ENCODE measurements at places on chromosomes 4 and X. TPM values are rescaled to one million over a fixed set of nuclear protein-coding genes. Genes with fewer than 3 reads are reported as not detected.

GRCh38 chr4:166014411-166014810 is 141.4 kb downstream of the TLL1 start:
- no peak for DNase-seq

GRCh38 chr4:1932736-1933135 is 61.5 kb downstream of the NSD2 start:
- no peak for DNase-seq

DNA sequence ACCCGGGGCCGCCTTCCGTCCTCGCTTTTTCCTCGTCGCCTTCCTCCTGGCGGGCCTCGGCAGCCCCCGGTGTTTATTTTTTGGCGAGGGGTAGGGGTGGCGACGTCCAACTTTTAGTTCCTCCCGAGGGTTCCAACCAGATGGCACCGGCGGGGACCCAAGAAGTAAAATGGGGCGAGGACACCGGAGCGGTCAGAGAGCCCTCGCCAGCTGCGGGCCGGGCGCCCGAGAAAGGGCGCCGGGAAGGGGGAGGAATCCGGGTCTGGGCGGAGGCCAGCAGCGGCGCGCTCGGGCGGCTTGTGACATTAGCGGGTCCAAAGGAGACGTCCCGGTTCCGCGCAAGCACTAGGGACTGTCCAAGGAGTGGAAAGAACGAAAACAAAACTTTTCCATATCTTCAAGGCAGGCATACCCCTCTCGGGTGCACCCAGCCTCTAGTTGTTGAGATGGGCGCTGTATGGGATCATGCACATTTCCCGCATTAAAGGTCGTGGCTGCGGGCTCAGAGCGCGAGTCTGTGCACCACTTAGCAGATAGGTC is 691 bp upstream of the USP46 start:
- no peak for DNase-seq

- no peak for DNase-seq
Observed at GRCh38 chrX:20471483-20471882, 204.8 kb upstream of the RPS6KA3 start.

DNA sequence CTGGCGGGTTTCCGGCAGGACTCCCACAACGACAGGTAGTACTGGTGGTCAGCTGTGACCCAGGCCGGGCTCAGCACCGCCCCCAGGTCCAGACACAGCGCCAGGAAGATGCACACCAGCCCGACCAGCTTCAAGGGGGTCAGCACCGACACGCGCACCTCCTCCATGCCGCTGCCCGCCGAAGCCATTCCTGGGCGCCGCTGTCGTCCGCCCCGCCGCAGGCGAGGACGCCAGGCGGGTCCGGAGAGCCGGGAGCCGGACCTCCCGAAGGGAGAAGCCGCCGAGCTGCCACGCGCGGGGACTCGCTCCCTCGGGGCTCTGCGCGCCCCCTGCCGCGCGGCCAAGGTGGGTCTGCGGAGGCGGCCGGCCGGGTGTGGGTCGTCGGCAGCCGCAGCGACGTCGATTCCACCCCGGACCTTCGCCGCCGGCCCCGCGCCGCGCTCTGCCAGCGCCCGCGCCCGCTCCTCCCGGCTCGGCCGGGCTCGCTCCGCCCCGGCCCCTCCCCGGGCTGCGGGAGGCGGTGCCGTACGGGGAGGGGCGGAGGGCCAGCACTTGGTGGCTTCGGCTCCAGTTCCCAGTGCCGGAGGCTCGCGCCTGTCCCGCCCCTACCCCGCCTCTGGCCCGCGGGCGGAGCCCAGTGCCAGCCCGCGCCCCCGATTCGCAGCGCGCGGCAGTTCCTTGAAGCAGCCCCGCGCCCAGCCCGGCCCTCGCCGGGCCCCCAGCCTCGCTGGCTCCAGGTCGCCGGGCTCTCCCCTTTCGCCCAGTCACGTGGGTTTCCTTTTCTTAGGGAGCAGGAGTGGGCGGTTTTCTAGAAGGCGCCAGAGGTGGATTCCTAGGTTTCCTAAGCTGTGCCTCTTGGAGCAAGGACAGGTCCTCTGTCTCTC is at the start of gene TMEM47:
TMEM47 (minus strand) TSS at position 444 of the 884 bp plus-strand sequence; CDS start at position 188, 256 bp downstream.
- DNase-seq, result no peak

DNA sequence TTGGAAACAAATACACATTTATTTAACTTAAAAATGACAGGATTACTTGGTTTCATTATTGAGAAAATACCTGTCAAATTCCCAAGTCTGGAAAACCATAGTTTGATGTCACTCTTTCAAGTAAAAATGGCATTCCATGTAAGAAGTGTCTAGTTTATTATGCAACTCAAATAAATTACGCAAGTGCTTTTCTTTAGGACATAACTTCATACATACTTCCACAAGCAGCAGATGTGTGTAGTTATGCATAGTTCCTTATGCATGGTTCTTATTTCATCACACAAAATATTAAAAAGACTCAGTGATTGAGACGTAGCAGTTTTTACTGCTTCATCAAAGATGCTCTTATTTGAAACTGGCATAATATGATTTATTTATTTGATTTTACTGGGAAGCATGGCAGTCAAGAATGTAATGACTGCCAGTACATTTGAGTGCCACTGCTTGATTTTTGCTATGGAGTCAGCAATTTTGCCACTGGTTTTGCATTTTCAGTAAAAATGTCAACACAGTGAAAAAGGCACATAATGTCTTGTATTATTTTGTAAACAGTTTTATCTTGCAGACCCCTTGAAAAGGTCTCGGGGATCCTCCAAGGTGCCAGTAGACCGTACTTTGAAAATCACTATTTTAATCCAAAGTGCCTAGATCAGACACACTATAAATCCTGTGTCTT is 62.1 kb downstream of the CLCN3 start:
- DNase-seq, result no peak

Gene PAGE2
- total RNA-seq, result not detected

GRCh38 chr4:128859887-128860677 is 50.6 kb downstream of the JADE1 start:
- DNase-seq, result no peak

Gene ETDB
- total RNA-seq, result not detected

DNA sequence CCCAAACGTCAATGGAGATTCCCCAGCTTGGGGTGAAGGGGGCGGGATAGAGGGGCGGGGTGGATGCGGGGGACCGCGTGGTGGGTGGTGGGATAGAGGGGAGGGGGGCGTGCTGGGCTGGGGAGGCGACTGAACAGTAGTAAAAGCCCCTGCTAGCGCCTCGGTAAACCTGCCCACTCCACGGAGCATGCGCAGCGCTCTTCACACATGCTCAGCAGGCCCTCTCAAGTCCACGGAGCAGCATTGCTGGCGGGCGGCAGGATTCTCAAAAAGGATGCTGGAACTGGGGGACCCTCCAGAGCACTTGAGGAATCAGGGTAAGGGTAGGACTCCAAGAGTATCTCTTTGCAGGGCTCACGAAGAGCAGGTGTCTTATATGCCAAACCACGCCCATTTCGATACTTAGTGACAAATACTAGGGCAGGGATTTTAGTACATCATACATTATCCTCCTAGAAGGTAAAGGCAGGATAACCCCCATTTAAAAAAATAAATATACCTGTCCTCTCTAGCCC is 378 bp upstream of the RPS6KA6 start:
- no peak for DNase-seq

Gene SASH3
- total RNA-seq, result 76.7 TPM

DNA sequence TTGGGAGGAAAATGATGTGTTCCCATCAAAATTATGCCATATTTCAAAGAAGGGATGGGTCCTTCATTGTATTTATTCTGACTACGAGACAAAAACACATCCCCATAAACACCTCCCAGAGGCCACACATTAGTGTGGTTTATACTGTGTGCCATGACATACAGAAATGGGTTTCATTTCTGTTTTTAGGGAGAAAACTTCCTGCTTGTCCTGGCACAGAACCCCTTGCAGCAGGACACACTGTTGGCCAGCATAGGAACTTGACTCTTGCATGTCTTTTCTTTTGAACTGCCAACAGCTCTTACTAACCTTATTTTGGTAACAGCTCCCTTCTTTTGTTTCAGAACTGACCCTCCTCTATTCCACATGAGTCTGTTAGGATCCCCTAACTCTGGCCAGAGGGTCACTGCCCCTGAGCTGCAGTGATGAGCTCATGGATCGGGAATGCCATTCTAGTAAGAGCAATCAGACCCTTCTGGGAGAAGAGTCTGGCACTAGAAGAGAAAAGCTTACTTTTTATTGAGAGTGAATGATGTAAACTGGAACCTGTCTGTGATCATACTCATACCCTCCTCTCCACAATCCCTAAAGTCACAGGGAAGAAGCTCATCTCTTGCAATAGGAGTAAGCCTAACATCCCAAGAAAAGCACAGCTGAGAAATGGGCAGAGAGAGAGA is 86.4 kb downstream of the SMIM20 start:
- no peak for DNase-seq

Gene CRLF2
- not detected for total RNA-seq

DNA sequence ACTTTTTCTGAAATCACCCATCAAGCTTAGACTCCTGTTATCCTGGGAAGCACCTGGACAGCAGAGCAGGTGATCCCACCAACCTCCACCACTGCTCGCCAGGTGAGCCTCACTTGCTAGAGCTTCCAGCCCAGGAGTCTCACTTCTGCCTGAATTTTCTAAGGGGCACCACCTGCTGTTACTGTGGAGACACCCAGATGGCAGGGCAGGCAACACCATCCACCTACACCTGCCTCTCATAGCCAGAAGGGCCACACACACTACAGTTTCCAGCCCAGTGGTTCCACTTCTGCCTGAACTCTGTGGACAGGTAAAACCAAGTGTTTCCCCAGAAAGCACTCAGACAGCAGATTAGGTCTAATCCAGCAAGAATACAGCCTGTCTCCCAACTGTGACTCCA is 262.0 kb downstream of the ARAP2 start:
- DNase-seq, result no peak

GRCh38 chrX:44104699-44105098 is 131.5 kb upstream of the NDP start:
- DNase-seq, result no peak

DNA sequence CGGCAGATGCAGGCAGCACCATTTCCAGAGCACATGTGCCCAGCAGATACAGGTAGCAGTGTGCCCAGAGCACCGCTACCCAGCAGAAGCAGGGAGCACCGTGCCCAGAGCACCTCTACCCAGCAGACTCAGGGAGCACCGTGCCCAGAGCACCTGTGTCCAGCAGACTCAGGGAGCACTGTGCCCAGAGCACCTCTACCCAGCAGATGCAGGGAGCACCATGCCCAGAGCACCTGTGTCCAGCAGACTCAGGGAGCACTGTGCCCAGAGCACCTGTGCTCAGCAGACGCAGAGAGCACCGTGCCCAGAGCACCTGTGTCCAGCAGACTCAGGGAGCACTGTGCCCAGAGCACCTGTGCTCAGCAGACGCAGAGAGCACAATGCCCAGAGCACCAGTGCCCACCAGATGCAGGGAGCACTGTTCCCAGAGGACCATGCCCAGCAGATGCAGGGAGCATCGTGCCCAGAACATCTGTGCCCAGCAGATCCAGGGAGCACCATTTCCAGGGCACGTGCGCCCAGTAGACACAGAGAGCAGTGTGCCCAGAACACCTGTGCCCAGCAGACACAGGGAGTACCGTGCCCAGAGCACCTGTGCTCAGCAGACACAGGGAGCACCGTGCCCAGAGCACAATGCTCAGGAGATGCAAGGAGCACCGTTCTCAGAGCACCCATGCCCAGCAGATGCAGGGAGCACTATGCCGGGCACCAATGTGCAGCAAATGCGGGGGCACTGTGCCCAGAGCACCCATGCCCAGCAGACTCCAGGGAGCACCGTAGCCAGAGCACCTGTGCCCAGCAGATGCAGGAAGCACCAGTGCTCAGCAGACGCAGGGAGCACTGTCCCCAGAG is 236.4 kb downstream of the DHRSX start:
- DNase-seq, result no peak

GRCh38 chrX:3076416-3076991 is 35.2 kb downstream of the ARSF start:
- DNase-seq, result no peak

DNA sequence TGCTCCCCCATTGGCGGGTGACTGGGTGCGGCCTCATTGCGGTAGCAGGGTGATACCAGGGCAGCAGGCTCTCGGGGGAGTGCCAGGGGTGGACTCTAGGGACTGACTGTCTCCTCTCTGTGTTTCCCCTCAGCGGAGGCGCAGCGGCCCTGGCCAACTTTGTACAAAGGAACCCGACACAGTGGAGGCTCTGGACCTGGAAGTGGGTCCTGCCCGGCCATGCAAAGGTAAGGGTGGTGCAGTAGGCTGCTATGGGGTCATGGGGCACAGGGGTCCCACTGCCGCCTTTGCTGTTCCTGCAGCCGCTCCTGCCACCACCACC is 16.3 kb downstream of the SULT1B1 start:
- DNase-seq, result no peak

DNA sequence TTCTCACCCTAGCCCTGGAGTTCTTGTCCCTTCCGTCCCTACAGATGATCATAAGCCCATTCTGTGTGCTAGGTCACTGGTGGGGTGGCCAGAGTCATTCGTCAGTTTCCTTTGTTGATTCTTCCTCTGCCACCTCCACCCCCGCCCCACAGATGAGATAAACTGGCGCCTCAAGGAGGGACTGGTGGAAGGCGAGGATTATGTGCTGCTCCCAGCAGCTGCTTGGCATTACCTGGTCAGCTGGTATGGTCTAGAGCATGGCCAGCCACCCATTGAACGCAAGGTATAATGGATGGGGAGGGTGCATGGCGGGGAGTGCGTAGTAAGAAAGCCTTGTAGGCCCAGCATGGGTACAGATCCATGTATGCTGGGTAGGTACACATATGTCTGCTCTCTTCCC is 6.4 kb downstream of the USP11 start:
- no peak for DNase-seq
